ENCODE measurements at places on chromosomes 7 and 10. TPM values are rescaled to one million over a fixed set of nuclear protein-coding genes. Genes with fewer than 3 reads are reported as not detected.

DNA sequence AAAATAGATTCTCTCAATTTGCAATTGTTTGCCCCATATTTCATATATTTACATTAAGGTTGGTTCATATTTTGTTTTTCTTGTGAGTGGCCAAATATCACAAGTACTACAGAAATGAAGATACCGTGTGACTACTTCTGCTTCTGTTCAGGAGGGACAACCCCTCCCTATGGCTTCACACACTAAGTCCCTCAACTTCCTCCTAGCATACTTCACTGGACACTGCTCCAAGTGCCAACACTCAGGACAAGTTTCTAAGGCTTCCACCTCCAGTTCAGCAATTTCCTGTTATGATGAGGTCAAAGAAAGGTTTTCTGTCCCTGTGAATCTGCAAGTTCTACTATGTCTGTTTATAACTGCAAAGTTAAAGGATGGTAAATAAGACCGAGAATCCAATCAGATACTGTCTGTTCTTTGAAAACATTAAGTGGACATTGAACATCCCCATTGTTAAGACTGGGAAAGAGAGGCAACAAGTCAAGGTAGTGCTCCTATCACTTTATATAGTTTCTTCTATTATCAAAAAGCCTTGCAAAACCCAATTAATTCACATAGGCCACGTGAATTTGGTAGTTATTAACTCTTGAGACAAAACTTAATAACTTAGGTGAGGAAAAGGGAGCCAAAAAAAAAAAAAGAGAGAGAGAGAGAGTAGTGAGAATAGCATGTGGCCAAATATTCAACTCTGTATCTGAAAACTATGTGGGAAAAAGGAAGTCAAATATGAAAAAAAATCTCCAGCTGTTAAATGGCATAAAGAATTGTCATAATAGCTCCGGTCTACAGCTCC is 81.3 kb upstream of the DKK1 start:
- DNase-seq, result no peak

The NYAP1 gene
- total RNA-seq, result 18.2 TPM

- DNase-seq, result no peak
Measured at GRCh38 chr7:19508821-19509220, 200.0 kb downstream of the POLR1F start.

DNA sequence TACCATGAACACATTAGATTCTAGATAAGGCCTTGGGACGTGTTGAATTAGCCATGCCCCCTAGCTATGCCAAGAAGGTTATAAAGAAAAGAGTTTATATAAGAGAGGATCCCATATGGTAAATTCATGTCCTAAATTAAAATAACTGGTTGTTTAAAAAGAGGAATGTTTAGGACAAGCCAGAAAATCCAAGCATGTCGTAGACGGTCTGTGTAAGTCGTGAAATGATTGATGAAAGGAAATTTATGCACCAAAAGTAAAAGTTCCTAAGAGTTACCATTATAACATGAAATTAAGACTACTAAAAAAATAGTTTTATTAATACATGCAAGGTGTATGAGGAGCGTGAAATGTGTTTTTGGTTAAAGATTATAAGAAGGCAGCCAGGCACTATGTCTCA is 624.9 kb downstream of the ARL4A start:
- DNase-seq, result no peak

- no peak for DNase-seq
Measured at GRCh38 chr10:14024329-14025202, 306.2 kb downstream of the FRMD4A start.

The ATP6V0A4 gene
- 1.8 TPM for total RNA-seq

The TMEM254 gene
- total RNA-seq, result 12.5 TPM

GRCh38 chr7:5343884-5344283 is 61.1 kb downstream of the SLC29A4 start:
- no peak for DNase-seq

DNA sequence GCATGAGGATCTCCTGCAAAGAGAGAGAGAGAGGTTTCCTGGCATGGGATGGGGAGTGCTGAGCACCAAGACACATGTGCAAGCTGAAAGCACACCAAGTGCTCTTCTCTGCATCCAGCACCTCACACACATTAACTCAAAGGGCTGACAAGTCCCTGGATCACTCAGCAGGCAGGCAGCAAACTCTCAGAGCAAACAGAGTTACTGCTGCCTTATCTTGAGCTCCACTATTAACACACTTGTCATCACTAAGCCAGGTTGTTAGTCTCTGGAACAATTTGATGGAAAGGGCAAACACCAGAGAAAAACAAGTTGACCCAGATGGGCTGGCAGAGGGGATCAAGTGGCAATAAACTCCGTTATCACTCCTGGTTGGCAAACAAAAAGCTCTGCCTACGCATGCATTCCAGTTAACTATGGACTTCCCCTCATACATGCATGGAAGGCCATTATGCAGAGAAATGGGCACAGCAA is 349.9 kb downstream of the KCNMA1 start:
- no peak for DNase-seq

DNA sequence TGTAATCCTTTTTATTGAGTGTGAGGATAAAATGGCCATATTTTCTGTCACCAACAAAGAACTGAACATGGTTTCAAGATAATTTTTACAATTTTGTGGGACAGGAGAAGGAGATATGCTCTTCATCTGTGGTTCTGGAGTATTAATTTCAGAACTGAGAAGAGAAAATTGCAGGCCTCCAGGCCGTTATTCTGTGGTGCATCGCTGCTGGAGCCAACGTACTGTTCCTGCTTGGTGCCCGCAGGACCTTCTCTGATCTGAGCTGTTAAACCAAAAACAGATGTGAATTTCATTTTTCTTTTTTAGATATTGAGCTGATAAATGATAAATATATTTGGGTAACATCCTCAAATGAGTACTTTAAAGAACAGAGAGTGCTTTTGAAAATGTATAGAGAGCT is 63.9 kb downstream of the IKZF1 start:
- DNase-seq, result no peak

GRCh38 chr7:31171216-31171785 is 119.2 kb downstream of the ADCYAP1R1 start:
- no peak for DNase-seq

GRCh38 chr10:86971232-86971991 is 3.1 kb downstream of the ADIRF start:
- no peak for DNase-seq

DNA sequence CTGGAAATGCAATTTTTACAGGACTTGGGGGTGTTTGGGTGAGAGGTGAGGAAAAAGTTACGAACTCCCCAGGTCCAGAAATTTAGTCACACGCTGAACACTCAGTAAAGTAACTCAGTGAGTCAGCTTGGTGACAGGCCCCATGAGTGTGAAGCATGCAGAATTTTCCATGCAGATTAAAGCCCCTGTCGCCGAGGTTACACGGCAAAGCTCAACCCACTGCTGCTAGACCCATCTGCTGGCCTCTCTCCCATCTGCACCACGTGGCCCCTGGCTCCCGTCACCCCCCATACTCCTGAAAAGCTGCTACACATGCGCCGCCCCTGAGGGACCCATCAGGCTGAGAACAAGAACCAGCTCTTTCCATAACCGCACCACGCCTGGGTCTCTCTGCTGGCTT is 7.0 kb upstream of the MMP21 start:
- no peak for DNase-seq

GRCh38 chr7:139643951-139644585 is 120.6 kb downstream of the CLEC2L start:
- DNase-seq, result no peak
